ENCODE measurements at places on chromosomes 12 and 14.

DNA sequence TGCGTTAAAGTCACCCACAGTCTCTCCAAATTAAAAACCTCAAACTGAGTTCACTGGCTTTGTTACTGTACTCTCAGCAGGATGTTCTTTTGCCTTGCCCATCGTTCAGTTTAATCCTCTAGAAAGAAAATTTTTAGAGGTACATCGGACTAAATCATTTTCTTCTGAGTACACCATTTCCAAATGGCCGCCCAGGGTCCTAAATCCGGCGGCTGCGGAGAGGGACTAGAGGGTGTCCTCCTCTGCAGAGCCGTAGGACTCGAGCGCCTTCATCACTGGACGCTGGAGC, 1.4 kb downstream of the LIN7A start:
- no peak for DNase-seq

GRCh38 chr14:96705422-96706092, 91.6 kb upstream of the VRK1 start:
- DNase-seq, result no peak

DNA sequence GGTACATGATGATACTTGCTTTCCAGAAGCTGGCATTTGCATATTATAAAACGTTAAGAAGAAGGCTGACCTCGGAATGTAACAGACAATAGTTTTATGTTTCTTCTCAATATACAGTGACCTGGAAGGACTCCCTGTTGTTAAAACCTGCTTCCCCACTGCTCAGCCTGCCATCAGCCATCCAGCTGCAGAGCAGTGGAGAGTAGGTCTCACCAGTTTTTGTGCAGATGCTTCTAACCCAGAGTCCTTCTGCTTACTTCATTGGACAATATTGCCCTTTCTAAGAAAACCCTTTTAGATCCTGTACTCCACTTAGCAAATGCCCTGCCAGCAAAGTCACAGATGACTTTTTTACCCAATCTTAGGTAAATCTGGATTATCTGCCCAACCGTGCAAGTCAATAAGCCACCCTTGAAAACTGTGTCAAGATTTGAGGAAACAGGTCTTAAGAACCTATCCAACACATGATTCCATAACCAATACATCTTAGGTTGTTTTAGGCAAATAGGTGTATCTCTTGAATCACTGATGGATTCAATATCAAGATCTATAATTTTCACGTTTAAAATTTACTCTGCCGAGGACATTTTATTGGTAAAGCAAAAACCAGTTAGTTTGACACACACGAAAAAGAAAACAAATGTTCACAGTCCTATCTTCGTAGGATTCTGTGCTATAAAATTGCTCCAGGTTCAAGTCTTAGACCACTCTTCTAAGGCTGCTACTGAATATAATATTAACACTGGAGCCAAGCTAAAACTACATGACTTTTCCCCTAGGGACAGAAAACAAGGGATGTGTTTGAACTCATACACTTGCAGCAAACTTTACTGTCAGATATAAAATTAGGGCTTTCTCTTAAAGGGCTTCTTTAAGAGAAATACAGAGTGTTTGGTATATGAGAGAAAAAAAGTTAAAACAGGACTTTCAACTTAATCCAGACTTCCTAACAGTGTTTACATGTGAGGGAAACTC, 5.7 kb downstream of the PHLDA1 start:
- no peak for DNase-seq

- no peak for DNase-seq
Observed at GRCh38 chr12:121712190-121712460, 427 bp upstream of the TMEM120B start.

- no peak for DNase-seq
Observed at GRCh38 chr14:96514694-96515093, 12.5 kb downstream of the PAPOLA start.

DNA sequence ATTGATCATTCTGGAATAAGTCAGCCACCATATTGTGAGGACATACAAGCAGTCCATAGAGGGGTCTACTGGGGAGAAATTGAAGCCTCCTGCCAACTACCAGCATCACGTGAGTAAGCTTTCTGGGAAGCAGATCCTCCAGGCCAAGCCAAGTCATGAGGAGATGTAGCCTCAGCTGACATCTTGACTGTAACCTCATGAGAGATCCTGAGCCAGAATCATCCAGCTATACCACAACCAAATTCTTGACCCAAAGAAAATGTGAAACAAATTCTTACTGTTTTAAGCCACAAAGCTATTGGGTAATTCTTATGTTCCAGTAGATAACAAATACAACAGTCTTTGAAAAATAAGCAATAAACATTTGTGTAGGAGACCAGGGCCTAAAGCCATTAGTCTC, 479.4 kb upstream of the DCN start:
- DNase-seq, result no peak

DNA sequence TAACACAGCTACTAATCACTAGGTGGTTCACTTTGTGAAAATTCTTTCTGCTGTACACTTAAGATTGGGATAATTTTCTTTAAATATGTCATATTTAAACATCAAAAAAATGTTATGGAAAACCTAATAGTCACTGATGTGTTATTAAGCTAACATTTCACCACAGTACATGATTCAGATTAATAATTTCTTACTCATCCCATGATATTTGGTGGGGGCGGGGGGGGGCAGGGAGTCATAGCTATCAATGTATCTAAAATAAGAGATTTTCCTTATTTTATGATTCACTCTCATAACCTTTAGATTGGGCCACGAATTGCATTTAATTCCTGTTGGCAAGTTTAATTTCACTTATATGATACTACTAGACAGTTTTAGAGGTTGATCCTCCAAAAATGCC, 88.8 kb downstream of the KCNH5 start:
- DNase-seq, result no peak

GRCh38 chr14:65002586-65003210, 16.0 kb downstream of the FNTB start:
- DNase-seq, result no peak

DNA sequence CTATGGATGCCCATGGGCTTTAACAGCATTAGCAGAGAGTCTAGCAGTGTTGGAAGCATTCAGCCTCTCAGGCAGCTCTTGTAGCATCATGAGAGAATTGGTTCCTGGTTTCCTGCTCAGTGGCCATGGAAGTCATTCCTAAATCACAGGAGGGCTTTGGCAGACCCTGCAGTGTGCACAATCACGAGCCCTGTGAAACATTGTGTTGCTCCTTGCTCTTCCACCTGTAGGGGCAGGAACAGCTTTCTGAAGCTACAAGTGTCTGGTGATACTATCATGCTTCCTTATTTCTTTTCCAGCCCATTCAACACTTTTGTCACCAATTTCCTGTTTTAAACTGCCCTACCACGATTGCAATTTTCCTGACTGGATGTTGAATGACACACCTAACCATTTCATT, 402.2 kb upstream of the USP15 start:
- DNase-seq, result no peak

GRCh38 chr12:116687888-116688287, 50.0 kb downstream of the SPRING1 start:
- DNase-seq, result no peak

DNA sequence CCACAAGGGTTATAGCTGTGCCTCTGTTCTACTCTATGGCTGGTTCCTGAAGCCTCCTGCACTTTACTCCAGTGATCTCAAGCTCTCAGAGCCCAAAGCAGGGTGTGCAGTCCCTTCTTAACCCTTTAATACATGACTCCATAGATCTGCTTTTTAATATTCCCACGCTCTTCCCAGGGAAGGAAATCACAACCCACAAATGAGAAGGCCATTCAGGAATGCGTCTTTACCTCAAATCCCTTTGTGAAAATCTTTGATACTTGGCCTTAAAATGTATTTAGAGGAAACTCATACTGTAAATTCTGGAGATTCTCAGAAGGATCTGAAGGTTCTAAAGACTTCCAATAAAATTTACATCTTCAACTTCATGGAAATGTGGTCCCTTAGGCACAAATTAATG, 17.0 kb downstream of the NID2 start:
- no peak for DNase-seq

- DNase-seq, result no peak
Observed at GRCh38 chr14:73717711-73718417, 3.7 kb upstream of the PNMA1 start.

DNA sequence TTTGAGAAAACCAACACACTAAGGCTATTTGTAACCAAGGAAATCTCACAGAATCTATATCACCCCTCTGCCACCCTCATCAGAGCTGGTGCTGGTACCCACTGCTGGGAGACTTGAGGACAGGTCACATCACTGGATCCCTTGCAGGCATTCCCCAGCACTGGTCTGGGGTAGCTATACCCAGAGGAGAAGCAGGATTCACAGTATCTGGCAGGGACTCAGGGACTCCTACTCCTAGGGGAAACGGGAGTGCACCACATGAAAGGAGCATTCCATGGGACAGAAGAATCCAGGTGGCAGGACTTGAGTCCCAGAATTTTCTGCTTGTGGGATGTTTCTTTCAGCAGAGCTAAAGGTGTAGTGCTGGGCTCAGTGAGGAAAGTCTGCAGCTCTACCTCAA, 223.2 kb downstream of the ADGRD1 start:
- no peak for DNase-seq

DNA sequence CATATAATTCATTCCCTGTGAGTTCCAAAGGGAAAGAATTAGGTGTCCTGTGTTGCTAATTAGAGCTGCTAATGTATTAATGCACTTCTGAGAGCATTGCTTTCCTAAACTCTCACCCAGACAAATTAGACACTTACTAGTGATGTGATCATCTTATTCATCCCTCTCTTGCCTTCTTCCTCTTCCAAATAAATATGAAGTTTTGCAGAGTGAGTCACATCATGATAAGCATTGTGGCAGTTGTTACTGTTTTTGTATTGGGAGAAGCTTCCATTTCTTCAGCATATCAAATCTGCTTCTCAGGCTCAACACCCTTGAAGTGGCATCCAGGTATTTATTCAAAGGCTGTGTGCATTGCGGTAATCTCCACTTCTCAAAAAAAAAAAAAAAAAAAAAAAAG, 37.3 kb upstream of the E2F7 start:
- no peak for DNase-seq

- no peak for DNase-seq
Observed at GRCh38 chr12:85781766-85782165, 54.4 kb downstream of the RASSF9 start.

DNA sequence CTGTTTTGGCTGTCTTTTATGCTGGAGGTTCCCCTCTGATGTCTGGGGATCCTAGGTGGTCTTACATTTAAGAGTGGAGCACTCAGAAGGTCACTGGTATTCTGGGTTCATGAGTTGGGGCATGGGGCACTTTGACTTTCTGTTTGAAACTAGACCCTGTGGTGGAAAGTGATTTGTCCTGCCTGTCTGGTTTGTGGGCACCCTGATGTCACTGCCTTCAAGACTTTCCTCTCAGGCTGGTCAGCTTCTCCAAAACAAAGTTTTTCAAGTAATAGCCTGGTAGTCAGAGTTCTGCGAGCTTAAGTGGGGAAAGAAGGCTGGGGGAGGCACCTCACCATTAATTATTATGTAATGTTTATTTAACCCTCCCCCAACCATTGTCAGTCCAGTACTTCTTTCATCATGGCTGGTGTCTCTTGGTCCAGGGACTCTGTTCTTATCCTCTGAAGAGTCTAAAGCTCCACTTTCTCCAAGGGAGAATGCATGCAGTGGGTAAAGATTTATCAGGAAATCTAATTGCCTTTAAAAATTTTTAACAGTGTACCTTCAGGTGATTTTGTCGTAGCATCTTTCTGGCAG, 35.3 kb downstream of the ZC3H14 start:
- no peak for DNase-seq

- no peak for DNase-seq
Observed at GRCh38 chr12:54425702-54426101, 6.6 kb upstream of the ITGA5 start.

DNA sequence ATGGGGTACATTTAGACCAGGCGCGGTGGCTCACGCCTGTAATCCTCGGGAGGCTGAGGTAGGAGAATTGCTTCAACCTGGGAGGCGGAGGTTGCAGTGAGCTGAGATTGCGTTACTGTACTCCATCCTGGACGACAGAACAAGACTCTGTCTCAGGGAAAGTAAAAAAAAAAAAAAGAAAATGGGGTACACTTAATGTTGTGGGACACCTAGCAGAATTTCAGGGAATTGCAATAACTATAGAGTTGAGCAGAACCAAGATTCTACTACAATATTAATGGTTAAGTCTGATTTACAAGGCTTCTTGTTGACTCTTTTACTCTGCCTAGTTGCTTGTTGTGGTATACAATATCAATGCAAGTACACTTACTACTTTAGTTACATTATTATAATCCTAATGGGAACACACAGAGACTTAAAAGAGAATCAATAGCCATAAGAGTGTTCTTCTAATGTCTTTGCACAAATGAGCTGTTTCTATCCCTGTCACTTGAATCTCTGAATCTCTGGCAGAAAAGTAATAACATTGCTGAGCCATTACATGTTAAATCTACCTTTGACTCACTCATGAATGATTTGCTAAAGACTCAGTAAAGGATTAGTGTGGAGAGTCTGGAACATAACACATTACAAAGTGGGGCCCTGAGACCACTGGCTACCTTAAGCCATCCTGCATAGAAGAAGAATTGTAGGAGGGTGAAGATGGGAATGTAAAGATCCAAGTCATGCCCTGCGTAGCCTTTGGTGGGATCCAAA, 22.7 kb downstream of the BEST3 start:
- DNase-seq, result no peak

GRCh38 chr14:99179506-99179905, 92.5 kb downstream of the BCL11B start:
- no peak for DNase-seq

DNA sequence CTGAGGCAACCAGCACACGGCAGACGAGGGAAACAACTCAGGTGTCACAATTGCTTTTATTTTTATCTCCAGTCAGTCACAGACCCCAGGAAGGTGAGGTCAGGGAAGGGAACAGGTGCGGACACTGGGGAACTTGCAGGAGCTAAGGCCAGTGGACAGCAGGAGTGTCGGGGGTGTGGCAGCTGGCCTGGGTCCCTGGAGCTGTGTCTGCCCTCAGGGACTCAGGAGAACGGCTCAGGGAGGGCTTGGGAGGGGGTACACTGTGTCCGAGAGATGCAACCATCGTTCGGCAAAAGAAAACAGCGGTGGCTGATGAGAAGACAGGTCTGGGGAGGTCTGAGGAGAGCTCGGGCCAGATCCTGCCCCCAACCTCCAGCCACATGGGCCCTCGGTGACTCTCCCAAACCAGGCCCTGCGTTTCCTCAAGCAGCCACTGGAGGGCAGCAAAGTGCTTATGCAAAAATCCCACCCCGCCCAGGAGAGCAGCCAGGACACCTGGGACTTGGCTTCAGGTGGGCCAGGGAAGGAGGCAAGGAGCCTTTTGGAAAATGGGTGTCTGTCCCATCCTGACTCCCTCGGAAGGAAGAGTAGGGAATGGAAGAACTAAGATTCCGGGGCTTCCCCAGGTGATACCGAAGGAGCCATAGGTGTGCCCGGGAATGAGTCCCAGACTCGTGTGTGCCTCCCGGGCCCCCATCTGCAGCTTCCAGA, 24.1 kb upstream of the BCDIN3D start:
- DNase-seq, result peak; percentile 36

DNA sequence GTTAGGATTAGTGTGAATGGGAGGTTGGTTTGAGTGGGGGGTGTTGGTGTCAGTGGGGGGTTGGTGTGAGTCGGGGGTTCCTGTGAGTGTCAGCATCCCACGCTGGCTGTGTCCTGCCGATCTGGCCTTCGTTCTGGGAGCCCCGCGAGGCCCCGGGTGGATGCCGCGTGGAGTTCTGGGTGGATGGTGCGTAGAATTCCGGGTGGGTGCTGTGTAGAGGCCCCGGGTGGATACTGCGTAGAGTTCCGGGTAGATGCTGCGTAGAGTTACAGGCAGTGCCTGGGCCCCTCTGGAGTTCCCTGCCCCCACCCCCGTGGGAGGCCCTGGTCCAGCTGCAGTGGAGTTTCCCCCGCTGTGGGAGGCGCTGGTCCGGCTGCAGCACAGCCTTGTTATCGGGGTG, 8.7 kb downstream of the NOC4L start:
- no peak for DNase-seq
